Neural progenitor cell (in vitro differentiated cells): ENCODE measurements at places on chromosomes 16 and 17. TPM values are rescaled to one million over a fixed set of nuclear protein-coding genes. Genes with fewer than 3 reads are reported as not detected.

- no peak for DNase-seq
These were observed 115.0 kb upstream of the SEC14L1 start for GRCh38 chr17:77025781-77026180.

GRCh38 chr17:29918016-29918415 lies 12.0 kb downstream of the SSH2 start:
- no peak for DNase-seq

DNA sequence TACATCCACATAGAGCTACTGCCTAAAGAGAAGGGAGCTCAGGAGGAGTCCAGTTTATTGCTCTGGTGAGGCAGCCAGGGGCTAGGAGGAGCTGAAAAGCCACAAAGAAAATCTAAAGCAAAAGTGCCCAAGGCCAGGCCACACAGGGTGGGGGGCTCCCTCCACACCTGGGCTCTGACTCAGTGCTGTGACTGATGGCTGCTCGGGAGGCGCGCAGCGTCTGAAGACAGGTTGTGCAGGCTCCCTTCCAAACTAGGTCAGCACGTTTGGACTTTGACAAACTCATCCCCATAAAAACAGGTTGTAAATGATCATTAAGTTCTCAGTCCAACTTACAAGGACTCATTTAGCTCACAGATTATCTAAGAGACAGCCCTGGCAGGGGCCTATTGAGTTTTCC lies 22.2 kb upstream of the LCMT1 start:
- no peak for DNase-seq

DNA sequence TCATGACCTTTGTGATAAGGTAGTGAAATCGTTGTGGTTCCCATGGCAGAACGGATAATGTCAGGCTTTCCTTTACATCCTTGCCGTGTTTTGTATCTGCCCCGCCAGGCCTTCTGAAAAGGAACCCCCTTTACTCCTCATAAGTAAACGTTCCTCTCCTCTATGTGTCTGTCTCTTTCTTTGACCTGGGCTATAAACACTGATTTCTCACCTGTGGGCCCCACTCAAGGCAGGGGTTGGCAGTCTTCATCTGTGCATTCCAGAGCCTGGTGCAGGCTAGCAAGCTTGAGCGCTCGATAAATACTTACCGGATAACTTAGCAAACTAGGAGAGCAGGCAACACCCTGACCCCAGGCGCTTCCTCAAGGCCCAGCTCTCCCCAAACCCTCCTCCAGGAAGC lies 7.3 kb upstream of the HAP1 start:
- no peak for DNase-seq

DNA sequence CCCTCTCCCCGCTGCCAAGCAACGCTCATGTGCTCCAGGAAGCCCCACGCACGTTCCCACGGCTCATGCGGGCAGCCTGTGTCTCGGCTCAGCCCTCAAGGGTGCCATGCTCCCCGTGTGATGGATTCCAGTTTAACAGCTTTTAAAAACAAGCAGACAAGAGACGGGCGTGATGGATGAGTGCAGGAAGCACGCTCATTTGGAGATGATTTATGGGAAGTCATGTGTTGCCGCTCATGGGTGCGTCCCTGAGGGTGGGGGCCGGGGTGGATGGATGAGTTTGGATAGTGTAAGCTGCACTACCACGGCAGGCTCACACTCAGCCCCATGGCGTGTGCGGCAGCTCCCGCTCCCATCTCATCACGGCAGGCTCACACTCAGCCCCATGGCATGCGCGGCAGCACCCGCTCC lies 132.8 kb downstream of the RBFOX3 start:
- no peak for DNase-seq

DNA sequence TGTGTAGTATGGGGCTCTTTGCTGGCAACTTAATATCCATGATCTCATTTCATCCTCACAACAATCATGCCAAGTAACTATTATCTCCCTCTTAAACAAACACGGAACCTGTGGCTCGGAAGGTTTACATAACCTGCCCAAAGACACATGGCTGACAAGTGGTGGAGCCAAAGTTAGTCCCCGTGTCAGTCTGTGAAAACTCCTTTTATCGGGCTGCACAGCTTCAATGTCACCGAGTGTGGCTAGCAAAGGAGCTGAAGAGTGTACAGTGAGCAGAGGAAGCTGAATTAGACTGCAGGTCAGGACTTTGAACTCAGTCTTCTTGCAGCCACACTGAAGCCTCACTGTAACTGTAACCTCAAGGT lies 80.3 kb downstream of the PARN start:
- no peak for DNase-seq

GRCh38 chr17:82097919-82098168 lies 192 bp downstream of the FASN start:
- no peak for DNase-seq

- no peak for DNase-seq
These were observed 134.4 kb downstream of the SKAP1 start for GRCh38 chr17:48295362-48296288.

GRCh38 chr17:19652595-19652994 lies 4.0 kb downstream of the ALDH3A2 start:
- DNase-seq: no peak

- DNase-seq: no peak
These were observed 89.5 kb downstream of the CLEC16A start for GRCh38 chr16:11033629-11034420.

GRCh38 chr16:683396-684070 lies 601 bp downstream of the JMJD8 start:
- DNase-seq: peak; percentile 33

- DNase-seq: no peak
These were observed 20.1 kb downstream of the HSD17B2 start for GRCh38 chr16:82055117-82055516.

GRCh38 chr16:17939723-17940122 lies 396.8 kb downstream of the NPIPA8 start:
- no peak for DNase-seq

- no peak for DNase-seq
These were observed 264.9 kb upstream of the SDK2 start for GRCh38 chr17:73909186-73909585.

KRTAP16-1 gene
- not detected in 2 replicates for total RNA-seq

SPN gene
- 0.02 and 0.25 TPM in 2 replicates for total RNA-seq

TBC1D3E gene
- not detected in 2 replicates for total RNA-seq

EPOP gene
- 8.0 and 19.3 TPM in 2 replicates for total RNA-seq

ALDH3A1 gene
- total RNA-seq: 1.4 TPM in 1 of 2 replicates, not detected in the other

CMTM1 gene
- total RNA-seq: 2.9 TPM in 1 of 2 replicates, not detected in the other

CCL8 gene
- total RNA-seq: not detected in 2 replicates

ZNF652 gene
- total RNA-seq: 45.6 and 55.7 TPM in 2 replicates

CCL5 gene
- not detected in 2 replicates for total RNA-seq

SLC13A5 gene
- total RNA-seq: 0.31 TPM in 1 of 2 replicates, not detected in the other
